Activated CD4-positive, alpha-beta T cell treated with anti-CD3 and anti-CD28 coated beads, Interleukin-2, amount 10 ng/mL, durations not matched to agents 7 days and 5 days (primary cell): ENCODE measurements at places on chromosomes 4 and X. TPM values are rescaled to one million over a fixed set of nuclear protein-coding genes. Genes with fewer than 3 reads are reported as not detected.
A peak's percentile ranks its signal among the peaks of the same experiment; 100 is the strongest.

DNA sequence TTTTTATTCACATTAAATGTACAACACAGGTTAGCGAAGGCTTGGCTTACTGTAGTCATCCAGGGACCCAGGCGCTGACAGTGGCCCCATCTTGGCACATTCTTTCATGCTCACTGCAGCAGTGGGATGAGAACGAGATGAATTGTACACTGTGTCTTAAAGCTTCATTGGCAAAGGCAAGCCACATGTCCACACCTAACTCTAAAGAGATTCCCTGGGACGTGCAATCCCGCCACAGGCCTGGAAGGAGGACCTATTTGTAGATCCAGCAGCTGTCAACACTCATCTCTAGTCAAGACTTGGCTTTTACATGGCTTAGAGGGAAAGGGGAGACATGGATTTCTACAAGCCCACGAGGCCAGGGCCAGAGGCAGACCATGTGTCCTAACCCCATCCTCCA lies 16.1 kb upstream of the CXCR3 start:
- no peak overlapping the region for H3K4me3 ChIP-seq
- no peaks in the 10 kb centered on the region for H3K36me3 ChIP-seq
- no peaks in the 10 kb centered on the region for H3K27me3 ChIP-seq
- H3K4me1 ChIP-seq: peaks cover 20% of the 10 kb centered on the region
- no peak for DNase-seq

GRCh38 chr4:40718586-40718985 lies 31.2 kb upstream of the NSUN7 start:
- H3K4me1 ChIP-seq: peaks cover 20% of the 10 kb centered on the region
- H3K4me3 ChIP-seq: no peak overlapping the region
- no peak for DNase-seq
- no peaks in the 10 kb centered on the region for H3K27me3 ChIP-seq

RNF175 gene
- not detected for total RNA-seq

IL3RA gene
- total RNA-seq: 6.4 TPM

DNA sequence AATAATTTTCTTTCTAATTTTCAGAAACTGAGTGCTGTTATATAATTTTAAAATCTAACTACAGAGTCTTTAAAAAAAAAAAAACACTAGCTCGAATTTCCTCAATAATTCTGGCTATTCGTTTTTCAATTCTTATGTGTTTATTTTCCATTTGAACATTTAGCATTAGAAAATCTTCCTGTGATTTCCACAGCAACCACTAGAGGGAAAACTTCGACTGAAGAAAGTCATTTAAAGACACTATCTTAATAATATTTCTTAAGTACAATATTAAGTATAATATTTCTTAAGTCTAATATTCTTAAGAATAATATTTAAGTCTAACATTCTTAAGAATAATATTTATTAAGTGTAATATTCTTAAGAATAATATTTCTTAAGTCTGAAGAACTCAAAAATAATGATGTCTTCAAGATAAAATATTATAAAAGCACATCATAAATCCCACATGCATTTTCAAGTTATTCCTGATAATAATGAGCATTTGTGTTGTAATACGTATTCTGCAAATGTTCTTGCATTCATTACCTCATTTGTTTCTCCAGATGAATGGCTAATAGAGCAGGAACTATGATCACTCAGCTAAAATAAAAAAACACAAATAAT lies 118.4 kb upstream of the WDR17 start:
- DNase-seq: no peak
- H3K27me3 ChIP-seq: peaks cover 4% of the 10 kb centered on the region
- H3K4me1 ChIP-seq: peaks cover 10% of the 10 kb centered on the region
- no peaks in the 10 kb centered on the region for H3K36me3 ChIP-seq
- no peak overlapping the region for H3K27ac ChIP-seq

- no peak overlapping the region for H3K4me3 ChIP-seq
- H3K4me1 ChIP-seq: peaks cover 20% of the 10 kb centered on the region
- no peaks in the 10 kb centered on the region for H3K36me3 ChIP-seq
- no peak for DNase-seq
These were observed 72.2 kb downstream of the MAML3 start for GRCh38 chr4:140081641-140082390.

DNA sequence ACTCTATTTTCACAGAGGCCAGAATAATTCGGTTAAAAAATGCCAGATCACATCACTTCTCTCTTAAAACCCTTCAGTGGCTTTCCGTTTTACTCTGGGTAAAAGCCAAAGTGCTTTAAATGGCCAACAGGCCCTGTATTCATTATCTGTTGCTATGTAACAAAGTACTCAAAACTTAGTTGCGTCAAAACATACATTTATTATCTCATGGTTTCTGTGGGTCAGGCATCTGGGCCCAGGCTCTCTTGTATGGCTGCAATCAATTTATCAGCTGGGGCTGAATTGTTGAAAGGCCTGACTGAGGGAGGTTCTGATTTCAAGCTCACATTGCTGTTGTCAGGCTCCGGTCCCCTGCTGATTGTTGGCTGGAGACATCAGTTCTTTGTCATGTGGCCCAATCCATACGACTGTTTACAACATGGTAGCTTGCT lies 72.7 kb upstream of the H2AZ1 start:
- no peak for DNase-seq
- no peaks in the 10 kb centered on the region for H3K36me3 ChIP-seq
- H3K4me1 ChIP-seq: no peaks in the 10 kb centered on the region
- peaks cover 4% of the 10 kb centered on the region for H3K27me3 ChIP-seq
- H3K27ac ChIP-seq: no peak overlapping the region

ARR3 gene
- total RNA-seq: not detected

DNA sequence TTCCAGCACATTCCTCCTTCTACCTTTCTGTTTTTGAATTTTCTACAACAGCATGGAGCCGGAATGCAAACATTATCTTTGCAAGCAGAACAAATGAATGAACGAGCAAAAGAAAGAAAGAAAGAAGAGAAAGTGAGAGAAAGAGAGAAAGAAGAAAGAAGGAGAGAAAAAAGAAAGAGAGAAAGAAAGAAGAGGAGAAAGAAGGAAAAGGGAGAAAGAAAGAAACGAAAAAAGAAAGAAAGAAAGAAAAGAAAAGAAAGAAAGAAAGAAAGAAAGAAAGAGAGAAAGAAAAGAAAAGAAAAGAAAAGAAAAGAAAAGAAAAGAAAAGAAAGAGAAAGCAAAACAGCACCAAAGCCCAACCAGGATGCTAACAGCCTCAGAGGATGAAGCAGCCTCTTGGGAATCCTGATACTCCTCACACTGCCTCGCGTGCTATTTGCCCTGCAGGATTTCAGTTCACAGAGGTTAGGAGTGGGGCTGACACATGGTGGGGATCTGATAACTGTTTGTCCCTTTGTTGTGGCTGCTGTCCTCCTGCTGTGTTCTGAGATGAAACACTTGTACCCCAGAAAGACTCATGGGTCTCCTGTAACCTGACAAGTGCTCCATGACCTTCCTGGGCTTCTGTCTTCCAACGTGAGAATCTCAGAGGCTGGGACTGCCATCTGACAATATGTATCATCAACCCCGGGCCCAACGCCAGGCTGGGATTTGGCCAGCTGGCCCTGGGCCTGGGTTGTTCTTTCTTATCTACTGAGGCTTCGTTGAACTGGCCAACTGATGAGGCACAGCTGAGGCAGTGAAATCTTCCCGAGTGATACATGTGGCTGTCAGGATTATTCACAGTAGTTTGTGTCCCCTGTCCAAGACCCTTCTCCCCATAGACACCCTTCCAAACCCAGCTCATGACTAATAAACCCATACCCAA lies 61.0 kb downstream of the SEPSECS start:
- DNase-seq: no peak
- H3K4me3 ChIP-seq: no peak overlapping the region
- peaks cover 1% of the 10 kb centered on the region for H3K27me3 ChIP-seq
- no peak overlapping the region for H3K27ac ChIP-seq

DNA sequence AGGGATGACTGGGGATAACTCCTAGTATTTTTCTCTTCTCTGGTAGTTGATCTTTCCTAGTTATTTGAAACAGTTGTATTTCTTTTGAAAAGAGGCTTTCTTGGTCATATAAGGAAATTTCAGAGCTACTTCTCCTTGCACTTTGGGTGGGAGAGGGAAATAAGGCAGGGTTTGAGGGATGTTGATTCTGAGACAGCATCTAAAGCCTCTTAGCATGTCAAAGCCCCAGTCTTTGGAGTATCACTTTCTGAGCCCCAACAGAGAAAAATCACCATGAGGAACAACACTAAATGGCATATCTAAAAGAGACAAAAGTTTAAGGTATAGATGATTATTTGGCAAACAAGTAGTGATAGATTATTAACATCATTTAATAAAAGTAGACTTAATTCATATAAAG lies 688.1 kb downstream of the TRAM1L1 start:
- no peak overlapping the region for H3K27ac ChIP-seq
- H3K27me3 ChIP-seq: no peaks in the 10 kb centered on the region
- no peaks in the 10 kb centered on the region for H3K4me1 ChIP-seq
- no peaks in the 10 kb centered on the region for H3K36me3 ChIP-seq

EGF gene
- not detected for total RNA-seq

GRCh38 chrX:38275615-38276014 lies 51.7 kb downstream of the RPGR start:
- no peak for DNase-seq
- peaks cover 4% of the 10 kb centered on the region for H3K4me1 ChIP-seq
- no peak overlapping the region for H3K4me3 ChIP-seq
- no peaks in the 10 kb centered on the region for H3K27me3 ChIP-seq

- peaks cover 1% of the 10 kb centered on the region for H3K4me1 ChIP-seq
- no peak overlapping the region for H3K27ac ChIP-seq
- peak; percentile 60 for DNase-seq
- no peaks in the 10 kb centered on the region for H3K36me3 ChIP-seq
- no peak overlapping the region for H3K4me3 ChIP-seq
- no peaks in the 10 kb centered on the region for H3K27me3 ChIP-seq
These were observed 98.3 kb upstream of the MAOA start for GRCh38 chrX:43557792-43558191.

- no peak for DNase-seq
- no peak overlapping the region for H3K27ac ChIP-seq
- H3K4me1 ChIP-seq: peaks cover 17% of the 10 kb centered on the region
- no peaks in the 10 kb centered on the region for H3K27me3 ChIP-seq
These were observed 111.7 kb downstream of the LINC00632 start for GRCh38 chrX:140821280-140821679.

ABCG2 gene
- total RNA-seq: 1.4 TPM

APBB2 gene
- total RNA-seq: 0.45 TPM

DNA sequence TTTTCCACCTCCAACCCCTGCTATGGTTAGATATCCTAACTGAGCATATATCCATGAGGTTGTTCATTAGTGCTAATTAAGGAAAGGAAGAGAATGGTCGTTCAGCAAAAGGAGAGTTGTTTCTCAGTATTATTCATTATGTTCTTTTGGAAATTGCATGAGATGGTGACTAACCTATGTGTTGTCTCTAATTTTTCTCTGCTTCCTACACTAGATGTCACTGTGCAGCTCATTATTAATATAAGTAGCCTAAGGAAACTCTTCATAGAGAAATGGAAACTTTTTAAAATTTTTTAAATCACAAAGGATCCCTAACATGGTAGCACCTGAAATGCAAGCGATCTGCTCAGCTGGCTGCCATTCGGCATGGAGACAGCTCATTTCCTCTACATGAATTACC lies 67.7 kb upstream of the FAM9A start:
- DNase-seq: no peak
- peaks cover 8% of the 10 kb centered on the region for H3K27me3 ChIP-seq
- no peaks in the 10 kb centered on the region for H3K4me1 ChIP-seq
- no peak overlapping the region for H3K27ac ChIP-seq
- H3K36me3 ChIP-seq: no peaks in the 10 kb centered on the region

DNA sequence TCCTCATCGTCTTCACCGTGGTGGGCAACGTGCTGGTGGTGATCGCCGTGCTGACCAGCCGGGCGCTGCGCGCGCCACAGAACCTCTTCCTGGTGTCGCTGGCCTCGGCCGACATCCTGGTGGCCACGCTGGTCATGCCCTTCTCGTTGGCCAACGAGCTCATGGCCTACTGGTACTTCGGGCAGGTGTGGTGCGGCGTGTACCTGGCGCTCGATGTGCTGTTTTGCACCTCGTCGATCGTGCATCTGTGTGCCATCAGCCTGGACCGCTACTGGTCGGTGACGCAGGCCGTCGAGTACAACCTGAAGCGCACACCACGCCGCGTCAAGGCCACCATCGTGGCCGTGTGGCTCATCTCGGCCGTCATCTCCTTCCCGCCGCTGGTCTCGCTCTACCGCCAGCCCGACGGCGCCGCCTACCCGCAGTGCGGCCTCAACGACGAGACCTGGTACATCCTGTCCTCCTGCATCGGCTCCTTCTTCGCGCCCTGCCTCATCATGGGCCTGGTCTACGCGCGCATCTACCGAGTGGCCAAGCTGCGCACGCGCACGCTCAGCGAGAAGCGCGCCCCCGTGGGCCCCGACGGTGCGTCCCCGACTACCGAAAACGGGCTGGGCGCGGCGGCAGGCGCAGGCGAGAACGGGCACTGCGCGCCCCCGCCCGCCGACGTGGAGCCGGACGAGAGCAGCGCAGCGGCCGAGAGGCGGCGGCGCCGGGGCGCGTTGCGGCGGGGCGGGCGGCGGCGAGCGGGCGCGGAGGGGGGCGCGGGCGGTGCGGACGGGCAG lies 792 bp downstream of the ADRA2C start:
- H3K36me3 ChIP-seq: peaks cover 1% of the 10 kb centered on the region
- peaks cover 19% of the 10 kb centered on the region for H3K27me3 ChIP-seq
- no peak for DNase-seq
- peaks cover 7% of the 10 kb centered on the region for H3K4me1 ChIP-seq
- H3K27ac ChIP-seq: no peak overlapping the region
- no peak overlapping the region for H3K4me3 ChIP-seq

- no peak overlapping the region for H3K4me3 ChIP-seq
- peak; percentile 31 for DNase-seq
- no peaks in the 10 kb centered on the region for H3K27me3 ChIP-seq
- no peaks in the 10 kb centered on the region for H3K4me1 ChIP-seq
These were observed 3.1 kb upstream of the P2RY4 start for GRCh38 chrX:70262952-70263567.

TRO gene
- total RNA-seq: 0.74 TPM

GRCh38 chrX:120769576-120770341 lies 105.9 kb downstream of the CT47B1 start:
- H3K27ac ChIP-seq: no peak overlapping the region
- H3K36me3 ChIP-seq: no peaks in the 10 kb centered on the region
- peaks cover 2% of the 10 kb centered on the region for H3K4me1 ChIP-seq

ASMT gene
- not detected for total RNA-seq
